Fibroblast of mammary gland (primary cell): ENCODE measurements at places on chromosomes 6 and 20.

DNA sequence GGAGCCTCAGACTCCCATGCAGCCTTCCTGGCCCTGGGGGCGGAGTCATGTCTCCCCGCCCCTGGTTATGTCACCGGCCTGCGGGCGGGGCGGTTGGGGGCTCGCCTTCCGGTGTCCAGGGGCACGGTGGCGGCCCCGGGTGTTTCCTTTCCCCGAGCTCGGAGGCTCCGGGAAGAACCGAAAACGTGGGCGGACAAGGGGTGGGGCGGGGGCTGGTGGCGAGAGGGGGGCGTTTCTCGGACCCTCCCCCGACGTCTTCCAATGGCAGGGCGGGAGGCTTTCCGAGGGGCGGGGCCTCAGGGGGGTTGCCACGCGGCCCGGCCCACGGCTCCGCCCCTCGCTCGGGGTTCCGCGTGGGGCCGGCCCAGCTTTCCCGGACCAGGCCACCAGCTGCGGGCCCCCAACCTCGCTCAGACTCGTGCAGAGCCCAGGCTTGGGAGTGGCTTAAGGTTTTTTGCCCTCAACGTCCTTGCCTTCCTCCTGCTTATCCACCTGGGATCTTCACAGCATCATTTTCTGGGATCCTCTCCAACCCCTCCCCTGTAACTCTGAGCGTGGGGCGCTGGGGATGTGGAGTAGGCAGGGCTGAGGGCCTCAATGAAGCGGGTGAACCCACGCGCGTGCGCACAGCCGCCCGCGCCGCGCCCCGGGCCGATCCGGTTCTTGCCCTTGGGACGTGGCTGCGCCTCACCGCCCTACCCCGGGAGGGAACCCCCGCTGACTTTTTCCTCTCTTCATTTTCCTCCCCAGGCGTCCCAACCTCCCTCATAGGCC is 2.1 kb upstream of the NRN1 start:
- peak; percentile 80 for DNase-seq

DNA sequence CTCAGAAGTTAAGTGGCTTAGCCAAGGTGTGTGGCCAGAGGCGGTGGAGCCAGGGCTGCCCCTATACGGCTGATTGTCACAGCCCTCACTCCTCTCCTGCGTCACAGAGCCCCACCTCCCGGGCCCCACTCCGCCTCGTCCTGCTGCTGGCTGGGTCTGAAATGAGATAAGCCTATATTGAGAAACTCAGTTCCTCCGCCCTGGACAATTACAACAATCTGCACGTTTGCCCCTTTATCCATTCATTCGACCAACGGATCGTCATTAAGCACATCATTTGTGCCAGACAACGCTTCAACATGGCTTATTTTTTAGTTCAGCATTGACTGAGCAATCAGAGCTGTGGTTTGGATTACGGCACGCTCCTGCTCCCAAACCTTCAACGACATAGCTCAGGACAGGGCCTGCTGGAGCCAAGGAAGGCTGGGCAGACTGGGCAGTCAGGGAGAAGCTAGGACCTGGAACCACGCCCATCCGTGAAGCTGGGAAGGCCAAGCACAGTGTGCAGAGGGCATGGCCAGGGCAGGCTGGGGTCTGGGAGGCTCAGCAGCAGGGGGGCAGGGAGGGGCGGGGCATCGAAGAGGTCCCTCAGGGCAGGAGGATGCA is 16.6 kb upstream of the EZR start:
- DNase-seq = peak; percentile 39

DNA sequence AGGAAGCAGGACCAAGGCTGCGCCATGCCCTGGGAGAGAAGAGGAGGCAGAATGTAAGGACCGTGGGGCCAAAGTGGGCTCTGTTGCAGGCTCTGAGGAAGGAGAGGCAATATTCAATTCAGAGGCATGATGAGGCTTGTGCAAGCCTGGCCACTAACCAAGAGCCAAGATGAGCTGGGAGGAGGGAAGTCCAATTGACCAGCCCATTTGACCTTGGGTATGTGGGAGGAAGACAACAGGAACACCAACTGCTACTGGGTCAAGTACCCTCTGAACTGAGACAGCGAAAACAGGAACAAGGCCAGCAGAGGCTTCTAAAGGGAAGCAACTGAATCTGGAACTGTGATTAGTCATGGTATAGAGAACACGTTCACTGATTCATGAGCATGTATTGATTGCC is 779.6 kb downstream of the MAFB start:
- DNase-seq = no peak

- peak; percentile 57 for DNase-seq
Measured at GRCh38 chr6:159042003-159042825, 2.6 kb downstream of the TAGAP start.

GRCh38 chr6:159557031-159557430 is 136.0 kb downstream of the SOD2 start:
- DNase-seq = no peak

DNA sequence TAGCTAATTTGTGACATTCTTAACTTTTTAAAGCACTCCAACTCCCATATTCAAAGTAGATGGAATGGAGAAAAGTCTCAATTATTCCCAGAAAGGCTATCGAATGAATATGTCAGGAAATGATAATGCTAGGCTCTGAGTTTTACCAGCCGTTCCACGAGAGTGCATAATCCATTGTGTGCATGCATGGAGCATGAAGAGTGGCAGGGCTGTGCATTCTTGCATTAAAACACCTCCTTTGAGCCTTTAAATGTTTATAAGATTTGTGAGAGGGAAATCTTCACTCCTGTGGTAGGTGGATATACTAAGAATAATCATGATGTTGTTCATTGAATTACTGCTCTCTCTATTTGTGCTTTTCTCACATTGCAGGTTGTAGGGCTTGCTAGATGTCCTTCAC is 178.3 kb downstream of the CARMIL1 start:
- no peak for DNase-seq

- peak; percentile 69 for DNase-seq
Measured at GRCh38 chr6:120378582-120379220, 955.6 kb downstream of the TBC1D32 start.

DNA sequence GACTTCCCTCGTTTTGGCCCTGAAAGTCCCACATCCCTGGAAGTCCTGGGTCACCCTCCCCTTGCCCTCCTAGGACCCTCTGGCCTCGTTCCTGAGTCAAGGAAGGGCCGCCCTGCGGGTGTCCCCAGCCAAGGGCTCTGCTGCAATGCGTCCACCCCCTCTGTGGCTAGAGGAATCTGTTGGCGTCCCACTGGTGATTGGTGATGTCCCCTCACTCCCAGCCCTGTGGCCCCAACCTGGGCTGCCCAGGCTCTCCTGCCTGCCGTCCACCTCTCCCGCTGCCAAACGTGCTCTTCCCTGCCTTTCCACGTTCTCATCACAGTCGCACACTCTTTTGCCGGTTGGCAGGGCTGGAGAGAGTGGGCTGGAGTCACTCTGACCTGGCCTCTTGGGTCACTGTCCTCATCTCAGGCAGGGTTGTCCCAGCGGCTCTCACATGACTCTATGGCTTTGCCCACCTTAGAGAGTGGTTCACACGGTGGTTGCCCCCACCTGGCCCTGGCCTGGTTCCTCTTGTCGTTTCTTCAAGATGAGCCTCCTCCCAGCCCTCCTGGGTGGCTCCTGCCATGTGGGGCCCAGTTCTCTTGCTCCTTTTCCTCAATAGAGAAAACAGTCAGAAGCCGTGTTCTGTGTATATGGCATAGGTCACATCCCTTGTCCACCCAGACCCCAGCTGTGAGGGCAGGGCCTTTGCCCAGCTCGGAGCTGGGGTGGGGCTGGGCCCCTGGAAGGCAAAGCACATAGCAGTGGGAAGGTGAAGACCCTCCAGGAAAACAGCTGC is 100.9 kb downstream of the TMEM242 start:
- no peak for DNase-seq

DNA sequence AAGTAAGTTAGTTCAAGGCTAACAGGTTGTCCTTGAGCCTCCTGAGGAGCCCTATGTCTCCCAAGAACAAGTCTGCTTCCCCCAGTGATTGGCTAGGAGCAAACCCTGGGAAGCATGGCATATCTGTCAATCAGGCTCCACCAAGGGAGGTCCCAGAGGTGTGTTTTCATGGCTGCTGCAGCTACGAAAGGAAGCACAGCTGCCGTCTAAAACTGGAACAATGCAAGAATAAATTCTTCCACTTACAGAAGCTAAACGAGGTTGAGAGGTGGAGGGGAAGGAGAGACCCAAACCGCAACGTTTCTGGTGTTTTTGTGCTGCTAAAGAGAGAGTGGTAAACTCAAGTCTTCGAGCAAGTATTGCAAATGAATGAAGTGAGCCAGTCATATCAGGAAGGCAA is 4.9 kb upstream of the PTGIS start:
- DNase-seq = no peak

DNA sequence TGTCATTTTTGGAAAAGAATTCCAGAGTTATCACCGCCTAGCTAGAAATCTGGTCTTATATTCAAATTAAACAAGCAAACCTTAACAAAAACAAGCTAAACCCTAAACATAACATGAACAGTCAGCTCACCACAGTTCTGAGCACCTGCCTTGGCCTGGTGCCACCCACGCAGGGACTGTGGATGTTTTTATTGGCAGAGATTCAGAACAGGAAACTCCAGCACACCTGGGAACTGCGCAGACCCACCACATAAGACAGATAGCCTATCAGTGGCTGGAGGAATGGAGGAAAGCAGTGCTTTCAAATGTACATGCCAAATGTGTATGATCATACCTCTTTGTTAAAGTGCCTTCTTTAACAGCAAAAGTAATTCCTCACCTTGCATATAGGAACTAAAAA is 8.9 kb downstream of the SLC16A10 start:
- DNase-seq = no peak

DNA sequence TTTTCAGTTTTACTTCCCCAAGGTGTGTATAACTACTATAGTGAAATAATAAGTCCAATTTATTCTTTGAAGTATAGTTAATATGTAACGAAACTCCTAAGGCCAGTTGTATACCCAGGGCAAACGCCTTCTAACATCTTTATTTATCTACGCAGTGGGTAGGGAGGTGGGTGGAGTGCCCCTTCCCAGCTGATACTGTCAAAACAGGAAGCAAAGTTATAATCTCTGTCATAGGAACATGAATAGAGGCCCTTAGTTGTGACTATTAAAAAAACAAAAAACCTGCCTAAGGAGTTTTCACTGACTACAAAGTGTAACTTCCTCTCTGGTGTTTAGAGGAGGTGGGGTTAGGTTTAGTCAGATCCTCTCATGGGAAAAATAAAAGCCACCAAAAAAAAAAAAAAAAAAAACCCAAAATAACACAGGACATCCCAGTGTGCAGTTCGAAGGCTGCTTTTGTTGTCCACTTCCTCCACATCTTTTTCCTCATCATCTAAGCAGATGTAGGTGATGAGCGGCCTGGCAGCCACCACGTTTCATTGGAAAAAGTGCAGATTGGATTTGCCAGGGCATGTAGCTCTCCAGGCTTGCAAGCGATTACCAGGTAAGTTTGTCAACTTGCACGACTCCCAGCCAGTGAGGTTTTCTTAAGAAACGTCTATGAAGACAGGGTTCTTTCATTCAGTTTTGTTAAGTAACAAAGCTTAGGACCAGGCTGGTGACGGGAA is 58.7 kb downstream of the UTRN start:
- no peak for DNase-seq

- no peak for DNase-seq
Measured at GRCh38 chr20:23303325-23304102, 47.1 kb upstream of the NXT1 start.

- no peak for DNase-seq
Measured at GRCh38 chr20:52524861-52525260, 333.3 kb upstream of the ZFP64 start.

GRCh38 chr6:105204331-105204730 is 24.5 kb upstream of the POPDC3 start:
- DNase-seq = peak; percentile 34

GRCh38 chr6:71388856-71389527 is 100.4 kb downstream of the OGFRL1 start:
- DNase-seq = no peak

DNA sequence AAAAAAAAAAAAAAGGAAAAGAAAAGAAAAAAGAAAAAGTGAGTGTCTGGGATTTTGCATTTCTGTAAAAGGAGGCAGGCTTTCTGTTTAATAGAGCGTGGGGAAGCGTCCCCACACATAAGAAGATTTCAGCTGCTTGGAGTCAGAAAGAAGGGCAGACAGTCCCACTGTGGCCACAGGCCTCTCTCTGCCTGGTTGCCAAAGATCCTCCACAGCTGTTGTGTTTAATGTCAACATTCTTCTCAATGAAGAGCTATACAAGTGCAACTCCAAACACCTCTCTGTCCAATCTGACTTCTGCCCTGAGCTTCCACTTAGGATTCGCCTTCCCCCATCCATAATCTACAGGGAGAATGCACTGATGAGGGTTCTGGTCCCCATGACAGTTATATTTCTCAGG is 64.3 kb upstream of the MLN start:
- DNase-seq = no peak

- DNase-seq = no peak
Measured at GRCh38 chr20:37946946-37947345, 44.0 kb downstream of the VSTM2L start.

DNA sequence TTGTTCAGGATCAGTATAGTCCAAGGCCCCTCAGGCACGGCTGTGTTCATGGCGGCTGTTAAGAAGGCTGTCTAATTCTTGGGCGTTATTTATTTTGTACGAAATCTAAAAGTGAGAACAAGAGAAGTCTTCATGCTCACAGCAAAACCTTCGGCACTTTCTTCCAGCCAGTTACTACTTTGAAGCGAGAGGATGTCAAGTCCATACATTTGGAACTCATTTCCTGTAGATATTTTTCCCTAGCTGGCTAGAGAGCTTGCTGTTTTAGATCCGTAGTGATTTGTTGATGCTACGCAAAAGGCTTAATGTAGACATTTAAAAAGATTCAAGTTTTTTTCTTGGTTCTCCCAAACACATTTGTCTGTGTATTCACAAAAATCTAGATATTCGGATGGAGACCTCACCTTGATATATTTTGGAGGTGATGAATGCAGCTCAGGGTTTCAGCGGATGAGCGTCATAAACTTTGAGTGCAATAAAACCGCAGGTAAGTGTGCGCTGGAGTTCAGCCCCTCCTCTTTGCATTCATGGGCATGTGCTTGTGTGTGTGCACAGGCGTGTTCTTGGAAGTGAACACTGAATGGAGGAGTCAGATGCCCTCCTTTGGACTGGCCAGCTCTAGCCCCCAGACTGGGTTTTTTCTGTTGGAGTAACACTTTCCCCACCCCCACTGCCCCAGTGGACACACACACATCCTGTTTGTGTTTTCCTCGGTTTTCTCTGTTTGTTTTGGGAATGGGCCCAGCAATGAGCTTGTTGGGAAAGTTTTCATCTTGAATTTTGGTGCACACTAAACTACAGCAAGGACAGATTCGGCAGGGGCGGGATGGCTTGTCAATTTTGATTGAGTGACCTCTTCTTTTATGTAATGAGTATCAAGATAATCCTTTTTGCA is 65.4 kb downstream of the IGF2R start:
- DNase-seq = peak; percentile 45

- DNase-seq = no peak
Measured at GRCh38 chr20:47669152-47669425, 116.2 kb downstream of the SULF2 start.

GRCh38 chr20:16040742-16041141 is 532.5 kb downstream of the KIF16B start:
- DNase-seq = no peak
